M059J (cell line): ENCODE measurements at places on chromosomes 3 and 15. TPM values are rescaled to one million over a fixed set of nuclear protein-coding genes. Genes with fewer than 3 reads are reported as not detected.
A peak's percentile ranks its signal among the peaks of the same experiment; 100 is the strongest.

- DNase-seq, result peak; percentile 92
These were observed 72.7 kb upstream of the LRTM1 start for GRCh38 chr3:55000546-55000945.

DNA sequence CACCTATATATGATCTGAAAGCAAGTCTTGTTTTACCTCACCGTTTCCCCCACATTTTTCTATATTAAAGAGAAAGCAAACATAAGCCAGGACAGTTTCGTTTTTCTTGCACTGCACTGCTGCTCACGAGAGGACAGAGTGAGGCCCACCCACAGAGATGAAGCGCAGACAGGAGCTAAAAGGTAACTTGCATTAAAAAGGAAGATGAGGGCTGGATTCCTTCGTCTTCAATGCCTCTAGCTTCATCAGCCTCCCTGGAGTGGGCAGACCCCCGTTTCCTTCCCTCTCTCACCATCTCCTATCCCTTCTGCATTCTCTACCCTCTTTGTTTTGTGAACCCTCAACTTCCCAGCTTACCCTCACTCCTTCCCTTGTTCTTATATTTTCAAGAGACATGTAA is 18.9 kb downstream of the SUMF1 start:
- no peak for DNase-seq

IP6K1 gene
- total RNA-seq, result 21.4 and 33.7 TPM in 2 replicates

DNA sequence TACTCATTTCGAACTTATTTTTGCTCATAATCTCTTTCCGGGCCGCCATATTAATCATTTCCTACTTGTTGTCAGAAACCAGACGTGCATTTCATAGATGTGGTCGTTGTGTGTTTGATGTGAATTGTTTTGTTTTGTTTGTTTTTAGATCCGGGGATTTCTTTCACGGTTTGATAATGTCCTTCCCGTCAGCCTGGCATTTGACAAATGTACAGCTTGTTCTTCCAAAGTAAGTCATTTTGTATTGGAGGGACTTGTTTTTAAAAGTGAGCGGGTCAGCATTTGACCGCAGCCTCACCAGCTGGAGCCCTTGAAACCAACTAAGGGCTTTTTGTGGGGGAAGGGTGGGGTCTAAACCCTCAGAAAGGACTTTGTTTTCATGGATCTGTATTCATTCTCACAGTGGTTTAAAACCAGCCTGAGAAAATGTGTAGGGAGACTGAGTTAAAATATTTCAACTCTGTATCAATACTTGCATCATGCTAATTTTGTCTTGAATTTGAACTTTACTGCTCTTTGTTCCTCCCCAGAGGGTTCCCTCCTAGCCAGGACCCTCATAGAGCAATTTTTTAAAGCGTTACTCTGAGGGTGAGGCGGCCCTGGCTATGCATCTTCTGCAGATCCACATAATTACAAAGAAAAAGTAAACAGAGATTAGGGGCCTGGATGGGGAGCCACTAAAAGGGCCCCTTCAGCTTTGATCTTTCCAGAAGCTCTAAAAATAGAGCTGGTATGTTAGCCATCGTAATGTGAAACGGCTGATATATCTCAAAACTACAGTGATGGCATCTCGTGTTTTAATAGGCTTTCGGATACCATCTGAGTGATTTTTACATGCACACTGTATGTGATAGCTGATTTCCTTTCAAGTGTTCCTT is 107.9 kb downstream of the ATG7 start:
- DNase-seq, result no peak

DNA sequence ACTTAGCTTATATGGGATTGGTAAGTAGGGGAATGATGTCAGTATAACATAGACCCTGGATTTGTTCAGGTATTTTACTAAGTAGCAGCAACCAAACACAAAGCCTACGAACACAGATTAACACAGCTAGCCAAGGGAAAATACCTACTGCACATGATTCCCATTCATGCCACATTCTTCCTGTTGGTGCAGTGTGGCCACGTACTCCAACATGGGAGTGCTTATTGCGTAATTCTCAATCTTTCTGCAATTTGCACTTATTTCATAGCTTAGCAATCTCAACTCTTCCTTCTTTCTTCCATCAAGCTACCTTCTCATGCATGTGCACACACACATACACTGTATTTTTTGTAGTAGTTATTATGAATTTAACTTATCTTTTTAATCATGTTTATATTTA is 186.8 kb downstream of the IL5RA start:
- no peak for DNase-seq

DNA sequence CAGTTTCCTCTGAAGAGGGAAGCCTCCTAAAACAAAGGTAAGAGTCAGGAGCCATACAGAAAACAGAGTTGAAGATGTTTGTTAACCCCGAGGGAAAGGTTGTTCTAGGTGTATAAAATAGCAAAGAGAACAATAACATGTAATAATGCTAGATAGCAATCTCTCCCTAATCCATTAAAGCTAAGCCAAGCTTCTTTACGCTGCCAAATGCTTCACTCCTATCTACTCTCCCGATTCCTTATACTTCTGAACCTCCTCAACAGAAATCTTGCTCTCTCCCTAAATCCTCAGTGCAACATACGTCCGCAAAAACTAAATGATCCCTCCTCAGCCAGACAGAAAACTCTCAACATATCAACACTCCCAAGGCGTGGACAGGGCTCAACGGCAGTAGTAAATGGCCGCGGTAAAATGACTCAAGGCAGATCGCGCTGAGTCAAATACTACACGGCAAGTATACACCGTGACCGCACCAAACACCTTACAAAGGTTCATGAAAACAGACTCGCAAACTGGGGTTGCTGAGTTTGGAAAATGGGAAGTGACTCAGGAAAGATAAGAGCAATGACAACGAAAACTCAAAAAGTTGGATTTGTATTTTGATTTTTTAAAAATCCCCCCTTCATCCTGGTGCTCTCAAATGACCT is 682 bp downstream of the CLDND1 start:
- peak; percentile 92 for DNase-seq

MAGEL2 gene
- 0.02 TPM in 1 of 2 replicates, not detected in the other for total RNA-seq

DNA sequence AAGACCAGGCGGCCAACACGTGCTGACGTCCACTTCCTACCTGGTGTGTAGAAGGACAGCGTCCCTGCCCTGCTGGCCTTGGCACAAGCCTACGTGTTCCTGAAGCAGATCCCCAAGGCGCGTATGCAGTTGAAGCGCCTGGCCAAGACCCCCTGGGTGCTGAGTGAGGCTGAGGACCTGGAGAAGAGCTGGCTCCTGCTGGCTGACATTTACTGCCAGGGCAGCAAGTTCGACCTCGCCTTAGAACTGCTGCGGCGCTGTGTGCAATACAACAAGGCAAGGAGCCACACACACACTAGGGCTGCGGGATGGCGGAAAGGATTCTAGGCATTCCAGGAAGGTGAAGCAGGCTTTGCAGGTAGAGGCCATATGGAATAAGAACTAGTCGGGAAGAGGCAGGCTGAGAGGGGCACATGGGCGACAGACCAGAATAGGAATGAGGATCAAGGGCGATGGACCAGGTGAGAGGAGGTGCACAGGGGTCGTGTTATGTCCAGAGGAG is 15.9 kb downstream of the CSRNP1 start:
- no peak for DNase-seq

DNA sequence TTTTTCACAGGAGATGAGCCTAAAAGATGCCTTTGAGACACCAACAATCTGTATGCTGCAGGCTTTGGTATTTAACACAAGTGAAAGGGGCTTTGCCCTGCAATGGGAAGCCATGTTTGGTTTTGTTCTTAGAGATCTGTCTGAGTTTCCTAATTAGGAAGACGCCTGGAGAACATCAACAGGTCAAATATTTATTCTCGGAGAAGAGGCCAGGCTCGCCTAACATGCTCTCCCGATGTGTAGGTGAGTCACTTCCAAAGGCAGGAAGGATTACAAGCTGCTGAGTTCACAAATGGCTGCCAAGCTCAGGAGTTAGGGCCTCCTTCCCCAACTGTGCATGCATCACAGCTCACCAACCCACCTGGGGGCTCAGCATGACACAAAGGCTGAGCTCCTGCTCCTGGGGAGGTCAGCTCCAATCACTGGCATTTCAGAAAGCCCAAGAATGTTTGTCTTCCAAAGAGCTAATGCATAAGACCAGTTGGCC is 119.5 kb upstream of the PRICKLE2 start:
- DNase-seq, result peak; percentile 76

ULK3 gene
- 10.9 and 15.3 TPM in 2 replicates for total RNA-seq

DNA sequence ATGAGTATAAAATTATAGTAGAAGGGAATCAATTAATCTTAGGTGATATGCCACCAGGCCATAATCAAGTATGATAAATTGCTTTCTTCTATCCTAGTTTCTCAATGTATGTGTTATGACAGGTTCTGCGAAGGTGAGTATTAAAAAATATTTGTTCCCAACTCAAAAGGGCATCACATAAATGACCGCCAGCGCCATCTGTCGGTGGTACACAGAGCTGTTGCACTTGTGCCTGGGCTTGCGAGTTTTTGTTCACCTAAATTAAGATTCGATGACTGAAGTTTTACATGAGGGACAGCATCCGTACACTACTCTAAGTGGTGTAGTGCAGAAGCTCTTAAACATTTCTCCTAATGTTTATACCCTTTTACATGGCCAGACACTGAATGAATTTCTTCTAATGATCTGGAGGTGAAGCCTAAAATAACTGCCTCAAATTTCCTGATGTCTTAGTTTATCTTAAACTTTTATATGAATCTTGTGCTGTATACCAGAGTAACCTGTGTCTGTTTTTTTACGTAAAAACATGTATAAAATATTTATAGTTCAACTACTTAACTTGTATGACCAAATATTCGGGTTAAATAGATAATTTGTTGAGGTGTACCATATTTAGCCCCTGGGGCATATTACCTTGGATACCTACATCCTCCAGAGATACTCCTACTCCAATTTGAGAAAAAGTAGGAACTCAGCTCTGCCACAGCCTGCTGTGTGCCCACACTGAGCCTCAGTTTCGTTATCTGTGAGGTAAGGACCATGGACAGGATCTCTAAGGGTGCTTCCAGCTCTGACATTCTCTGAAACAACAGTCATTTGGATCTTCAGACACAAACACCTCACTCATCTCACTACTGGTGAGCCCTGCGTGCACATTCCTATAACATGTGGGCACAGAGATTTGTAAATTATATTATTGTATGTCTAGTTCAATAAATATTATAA is 365.6 kb downstream of the MAGI1 start:
- DNase-seq, result peak; percentile 41

GRCh38 chr3:103440539-103441203 is 1005.9 kb downstream of the ZPLD1 start:
- DNase-seq, result peak; percentile 14

DNA sequence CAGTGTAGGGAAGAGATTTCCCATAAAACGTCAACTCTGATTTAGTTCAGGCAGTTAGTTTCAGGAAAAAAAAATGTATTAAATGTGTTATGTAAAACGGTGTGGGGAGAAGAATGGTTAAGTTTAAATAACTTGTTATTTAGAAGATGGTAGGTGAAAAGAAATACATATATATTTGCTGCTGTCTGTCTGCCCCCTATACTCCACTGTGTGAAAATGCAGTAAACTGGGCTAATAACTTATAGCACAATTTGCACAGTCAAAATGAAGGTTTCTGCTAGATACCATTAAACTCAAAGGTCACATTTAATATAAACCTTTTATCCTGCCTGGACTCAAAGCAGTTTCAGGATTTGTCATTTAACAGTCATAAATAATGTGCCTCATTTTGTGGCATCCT is 515.0 kb downstream of the FGF12 start:
- peak; percentile 6 for DNase-seq

DNA sequence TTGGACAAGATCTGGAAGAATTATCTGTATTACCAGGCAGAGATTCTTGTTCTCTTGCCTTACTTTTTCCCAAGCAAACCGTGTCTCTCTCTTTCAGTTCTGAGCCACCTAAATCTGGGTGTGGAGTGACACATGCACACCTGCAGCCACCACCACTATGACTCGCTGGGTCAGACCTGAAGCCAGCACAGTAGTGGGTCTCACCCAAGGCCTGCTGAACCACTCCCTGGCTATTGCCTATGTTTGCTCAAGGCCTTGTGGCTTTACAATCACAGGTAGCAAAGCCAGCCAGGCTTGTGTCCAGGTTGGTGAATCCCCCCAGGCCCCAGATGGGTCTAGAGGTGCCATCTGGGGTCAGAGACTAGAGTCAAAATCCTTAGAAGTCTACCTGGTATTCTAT is 28.7 kb upstream of the COPB2 start:
- peak; percentile 33 for DNase-seq

- DNase-seq, result no peak
These were observed 7.8 kb upstream of the SLC6A11 start for GRCh38 chr3:10808130-10808735.

DNA sequence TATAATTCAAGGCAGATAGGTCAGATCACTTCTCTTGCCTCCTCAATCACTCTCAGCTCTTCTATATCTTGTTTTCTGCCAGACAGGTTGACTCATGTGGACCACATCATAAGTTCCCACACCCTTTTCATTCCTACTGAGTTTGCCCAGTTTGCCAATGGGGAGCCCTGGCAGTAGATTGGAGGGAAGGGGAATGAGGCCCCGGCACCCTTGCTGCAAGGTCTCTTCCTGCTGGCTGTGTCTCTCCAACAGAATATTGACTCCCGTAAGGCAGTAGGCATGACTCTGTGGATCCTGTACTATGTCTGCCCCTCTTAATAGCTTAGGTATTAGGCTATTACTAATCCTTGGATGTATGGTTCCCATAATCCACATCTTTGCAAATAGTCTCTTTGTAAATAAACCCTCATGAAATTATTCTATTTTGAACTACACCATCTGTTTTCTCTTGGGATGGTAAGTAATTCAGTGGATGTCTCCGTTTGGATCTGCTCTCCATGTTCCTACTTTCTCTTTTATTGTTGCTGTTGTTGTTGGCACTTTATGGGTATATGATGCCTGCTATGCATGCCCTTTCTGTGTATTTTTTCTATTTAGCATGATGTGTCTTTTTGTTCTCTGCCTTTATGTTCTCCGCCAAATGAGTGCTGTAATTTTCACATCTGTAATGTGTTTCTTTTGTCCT is 65.5 kb upstream of the DCBLD2 start:
- DNase-seq, result peak; percentile 92

DNA sequence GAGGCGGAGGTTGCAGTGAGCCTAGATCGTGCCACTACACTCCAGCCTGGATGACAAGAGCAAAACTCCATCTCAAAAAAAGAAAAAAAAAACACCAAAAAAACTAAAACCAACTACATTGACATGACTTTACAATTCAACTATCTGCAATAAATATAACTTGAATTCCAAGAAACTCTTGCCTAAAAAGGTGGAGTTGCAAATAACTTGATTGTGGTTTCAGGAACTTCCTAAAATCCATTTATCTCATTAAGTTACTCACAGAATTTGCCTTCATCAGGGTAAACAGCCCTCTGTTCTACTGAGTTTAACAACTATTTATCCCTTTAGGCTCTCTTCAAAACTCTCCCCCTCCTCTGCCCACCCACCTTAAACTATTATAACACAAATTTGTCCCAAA is 2.7 kb upstream of the MAPK6 start:
- DNase-seq, result no peak

AQP9 gene
- total RNA-seq, result not detected in 2 replicates

CADPS gene
- 0.84 TPM in 1 of 2 replicates, not detected in the other for total RNA-seq

CTXN2 gene
- total RNA-seq, result 0.20 TPM in 1 of 2 replicates, not detected in the other

- no peak for DNase-seq
These were observed 23.2 kb downstream of the SEMA5B start for GRCh38 chr3:123004201-123004918.

DNA sequence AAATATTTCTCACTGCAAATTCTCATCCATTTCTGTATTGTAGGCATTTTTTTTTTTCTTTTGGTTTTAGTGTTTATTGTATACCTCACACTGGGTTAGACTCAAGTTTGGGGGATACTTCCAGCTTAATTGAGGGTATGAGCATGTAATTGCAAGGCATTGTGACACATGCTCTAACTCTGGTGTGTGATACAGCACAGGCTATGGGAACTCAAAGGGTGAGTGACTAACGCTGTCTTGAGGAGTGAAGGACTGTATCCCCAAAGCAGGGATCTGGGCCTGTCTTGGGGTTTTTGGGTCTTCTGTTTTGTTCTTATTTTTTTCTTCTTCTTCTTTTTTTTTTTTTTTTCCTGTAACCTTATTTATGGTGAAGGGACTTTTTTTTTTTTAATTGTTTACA is 26.9 kb downstream of the MAP2K1 start:
- DNase-seq, result no peak
